HS-27A (cell line): ENCODE measurements at places on chromosomes 7 and 10.

DNA sequence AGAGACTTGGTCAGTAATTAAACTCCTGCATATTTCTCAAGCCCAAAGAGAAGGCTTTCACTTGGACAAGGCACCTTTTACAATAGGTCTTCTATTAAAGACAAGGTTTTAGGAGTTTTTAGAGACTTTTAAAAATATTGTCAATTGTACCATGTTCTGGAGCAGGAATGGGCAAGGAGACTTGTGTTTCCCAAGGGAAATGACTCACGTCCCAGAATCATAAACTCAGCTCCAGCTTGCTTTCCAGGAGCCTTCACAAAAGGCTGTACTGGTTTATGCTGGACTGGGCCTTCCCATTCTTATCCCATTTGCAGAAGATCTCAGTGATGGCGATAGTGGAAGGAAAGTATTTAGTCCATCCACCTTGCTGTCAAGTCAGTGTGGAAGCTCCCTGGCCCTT, 7.8 kb upstream of the GLI3 start:
- no peak for DNase-seq

DNA sequence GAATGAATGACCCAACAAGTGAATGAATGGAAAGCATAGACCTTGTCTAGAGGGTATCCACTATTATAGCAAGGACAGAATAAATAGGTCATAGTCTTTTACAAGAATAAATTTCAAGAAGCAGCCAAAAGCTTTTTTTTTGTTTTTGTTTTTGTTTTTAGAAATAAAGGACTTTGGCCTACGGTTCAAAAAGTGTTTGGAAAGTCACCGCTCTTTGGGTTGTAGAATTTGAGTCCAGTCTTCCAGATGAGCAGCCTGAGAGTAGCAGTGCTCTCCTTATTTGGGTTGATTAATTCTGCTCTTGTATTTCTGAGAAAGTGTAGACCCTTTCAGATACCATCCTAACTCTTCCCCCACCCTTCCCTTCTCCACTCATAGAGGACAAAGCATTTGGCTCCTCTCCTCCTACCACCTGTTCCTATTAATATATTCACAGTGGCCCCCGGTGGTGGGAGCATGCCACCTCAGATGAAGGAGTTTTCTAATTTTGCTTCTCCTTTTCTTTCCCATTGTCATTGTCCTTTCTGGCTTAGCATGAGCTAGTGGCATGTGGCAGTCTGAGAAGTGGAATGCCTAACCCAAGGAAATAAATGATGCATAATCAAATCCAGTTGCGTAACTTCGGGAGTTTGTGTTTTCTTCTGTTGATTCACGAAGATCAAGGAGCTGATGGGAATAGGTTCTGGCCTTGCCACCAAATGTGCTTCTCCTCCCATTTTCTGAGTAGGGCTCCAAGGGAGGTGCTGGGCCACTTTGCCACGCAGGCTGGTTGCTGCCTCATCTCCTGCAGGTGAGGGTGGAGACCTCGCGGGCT, 114.7 kb downstream of the CHN2 start:
- DNase-seq, result no peak

DNA sequence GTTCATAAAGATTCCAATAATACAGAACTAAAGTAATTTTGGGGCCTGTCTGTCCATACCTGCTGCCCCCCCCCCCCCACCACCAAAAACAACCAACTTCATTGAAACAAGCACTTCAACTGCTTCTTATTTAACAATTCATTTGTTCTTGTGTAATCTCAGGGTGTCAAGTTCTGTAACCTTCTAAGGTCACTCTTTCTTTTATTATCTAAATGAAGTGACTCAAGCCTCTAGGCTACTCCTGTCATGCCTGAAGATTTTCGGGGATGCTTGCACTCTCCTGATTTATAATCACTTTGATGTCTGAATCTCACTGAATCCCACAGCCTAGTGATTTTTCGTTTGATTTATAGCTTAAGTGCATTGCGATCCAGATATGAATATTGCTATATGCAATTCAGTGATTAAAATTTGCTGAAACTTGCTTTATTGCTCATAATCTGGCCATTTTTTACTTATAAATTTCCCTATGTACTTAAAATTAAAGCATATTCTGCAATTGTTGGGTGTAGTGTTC, 27.2 kb downstream of the GARIN1A start:
- DNase-seq, result no peak

- DNase-seq, result no peak
Observed at GRCh38 chr10:22805304-22805703, 90.9 kb upstream of the PIP4K2A start.

DNA sequence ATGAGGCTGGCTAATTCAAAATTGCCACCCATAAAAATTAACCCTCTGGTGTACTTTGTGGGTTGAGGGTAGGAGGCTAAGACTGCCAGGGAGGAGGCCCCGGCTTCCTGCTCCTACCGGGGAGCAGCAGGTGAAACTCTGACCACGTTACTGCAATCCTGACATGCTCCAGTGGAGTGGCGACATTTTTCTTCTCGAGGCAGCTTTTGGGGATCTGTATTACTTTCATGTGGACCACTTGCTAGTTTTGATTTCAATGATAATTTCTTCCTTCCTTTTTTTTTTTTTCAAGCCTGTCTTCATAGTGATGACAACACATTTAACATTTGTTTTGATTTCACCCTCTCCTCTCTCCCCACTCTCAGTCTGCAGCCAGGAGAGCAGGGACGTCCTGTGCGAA, 14.6 kb downstream of the GATA3 start:
- no peak for DNase-seq

- no peak for DNase-seq
Observed at GRCh38 chr10:112201334-112201733, 17.8 kb upstream of the GPAM start.

- no peak for DNase-seq
Observed at GRCh38 chr7:45687721-45688120, 113.6 kb downstream of the ADCY1 start.

DNA sequence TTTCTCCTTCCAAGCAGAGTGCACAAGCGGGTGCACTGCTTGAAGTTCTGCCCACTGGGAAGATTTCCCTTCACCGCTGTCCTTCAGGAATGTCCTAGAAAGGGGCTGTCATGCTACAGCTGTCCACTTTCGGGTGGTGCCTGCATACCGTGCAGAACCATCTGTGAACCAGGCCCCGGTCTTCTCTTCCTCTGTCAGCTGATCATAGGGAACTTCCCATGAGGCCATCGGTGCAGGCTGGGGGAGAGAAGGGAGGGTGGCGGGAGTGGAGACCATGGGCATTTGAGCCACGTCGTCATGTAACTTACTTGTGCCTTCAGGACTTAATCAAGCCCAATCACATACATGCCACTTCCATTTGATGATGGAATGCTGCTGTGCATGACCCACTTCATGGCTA, 111.6 kb downstream of the NKX6-2 start:
- no peak for DNase-seq

DNA sequence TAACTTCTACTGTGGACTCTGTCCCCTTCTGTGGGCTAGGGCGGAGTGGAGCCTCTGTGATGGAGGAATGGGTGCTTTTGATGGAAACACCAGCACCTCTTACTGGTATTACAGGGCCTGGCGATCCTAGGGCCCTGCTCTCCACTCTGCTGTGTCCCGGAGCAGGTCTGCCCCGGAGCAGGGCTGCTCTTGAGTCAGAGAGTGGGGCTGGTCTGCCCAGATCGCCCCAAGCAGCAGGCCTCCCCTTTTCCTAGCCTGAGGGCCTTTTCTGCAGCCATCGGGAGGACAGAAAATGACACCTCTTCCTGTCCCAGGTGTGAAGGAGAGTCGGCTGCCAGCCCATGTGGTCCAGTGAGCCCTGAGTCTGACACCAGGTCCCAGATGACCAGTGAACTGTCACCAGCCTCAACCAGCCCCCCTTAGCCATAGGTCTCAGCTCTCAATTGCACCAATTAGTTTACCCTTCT, 1.4 kb downstream of the ZNF282 start:
- no peak for DNase-seq

DNA sequence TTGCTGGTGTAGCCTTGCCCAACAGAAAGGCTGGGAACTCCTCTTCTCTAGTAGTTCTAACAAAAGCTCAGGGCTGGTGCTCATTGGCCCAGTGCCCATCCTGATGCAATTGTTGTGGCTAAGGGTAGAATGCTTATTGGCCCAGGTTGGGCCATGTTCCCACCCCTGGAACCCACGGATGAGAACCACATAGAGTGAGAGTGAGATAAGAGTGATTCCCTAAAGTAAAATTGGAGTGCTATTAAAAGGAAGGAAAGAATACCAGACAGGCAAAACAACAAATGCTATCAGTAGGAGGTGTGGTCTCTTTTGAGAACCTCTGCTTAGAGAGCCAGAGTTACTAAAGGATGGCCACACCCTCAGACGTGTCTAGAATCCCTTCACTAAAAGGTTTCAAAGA, 49.2 kb downstream of the LGI1 start:
- no peak for DNase-seq

DNA sequence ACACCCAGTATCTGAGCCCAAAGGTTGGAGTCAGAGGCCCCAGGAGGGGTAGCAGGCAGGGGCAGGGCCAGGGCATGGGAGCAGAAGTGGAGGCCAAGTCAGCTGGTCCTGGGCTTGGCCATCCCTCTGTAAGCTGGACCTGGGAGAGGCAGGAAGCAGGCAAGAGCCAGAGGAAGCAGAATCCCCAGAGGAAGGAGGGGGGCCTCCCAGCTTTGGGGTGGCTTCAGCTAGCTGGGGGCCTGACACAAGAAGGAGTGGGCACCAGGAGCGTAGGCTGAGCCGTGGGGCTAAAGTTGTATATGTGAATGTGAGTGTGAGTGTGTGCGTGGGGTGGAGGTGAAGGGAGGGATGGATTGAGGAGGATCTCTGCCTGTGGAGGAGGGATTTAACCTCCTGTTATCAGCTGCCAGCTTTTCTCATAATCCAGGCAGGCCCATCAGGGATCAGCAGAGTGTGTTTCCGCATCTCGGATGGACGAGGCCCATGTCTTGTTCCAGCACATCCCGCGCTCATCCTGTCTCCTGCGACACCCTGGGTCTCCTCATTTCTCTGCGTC, 54.0 kb downstream of the NEURL1 start:
- no peak for DNase-seq

GRCh38 chr7:105298439-105298894, 90.3 kb downstream of the SRPK2 start:
- DNase-seq, result no peak

- no peak for DNase-seq
Observed at GRCh38 chr7:44288381-44288685, 37.1 kb downstream of the CAMK2B start.

DNA sequence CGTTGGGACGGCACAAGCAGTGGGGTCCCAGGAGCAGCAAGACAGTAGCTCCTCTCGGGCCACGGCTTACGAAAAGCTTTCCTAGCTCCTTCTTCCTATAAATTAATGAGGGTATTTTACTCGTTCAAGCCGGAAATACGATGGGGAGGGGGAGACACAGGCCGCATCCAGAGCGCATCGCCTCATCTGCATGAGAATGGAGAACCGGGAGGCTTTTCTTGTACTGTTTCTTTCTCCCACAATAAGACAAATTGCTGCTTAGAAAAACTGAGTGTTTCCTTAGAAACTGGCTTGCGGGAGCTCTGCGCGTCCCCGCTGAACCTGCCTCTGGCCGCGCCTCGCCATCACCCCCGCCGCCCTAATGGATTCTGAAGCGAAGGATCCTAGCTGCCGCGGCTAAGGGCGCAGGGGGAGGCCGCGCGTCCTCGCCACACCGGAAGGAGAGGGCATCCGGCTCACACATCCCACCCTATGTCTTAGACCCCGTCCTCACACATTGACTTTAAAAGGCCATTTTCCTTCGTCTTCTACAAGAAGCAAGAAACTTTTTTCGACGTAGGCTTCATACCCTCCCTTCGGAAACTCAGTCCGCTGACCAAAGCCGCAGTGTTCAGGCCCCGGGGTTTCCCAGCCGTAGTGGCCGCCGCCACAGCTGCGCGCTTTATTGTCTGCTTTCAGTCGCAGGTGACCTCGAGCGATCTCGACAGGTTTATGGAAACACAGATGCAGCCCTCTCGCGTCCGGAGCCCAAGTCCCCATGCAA, 8.8 kb downstream of the NXPH1 start:
- DNase-seq, result no peak

DNA sequence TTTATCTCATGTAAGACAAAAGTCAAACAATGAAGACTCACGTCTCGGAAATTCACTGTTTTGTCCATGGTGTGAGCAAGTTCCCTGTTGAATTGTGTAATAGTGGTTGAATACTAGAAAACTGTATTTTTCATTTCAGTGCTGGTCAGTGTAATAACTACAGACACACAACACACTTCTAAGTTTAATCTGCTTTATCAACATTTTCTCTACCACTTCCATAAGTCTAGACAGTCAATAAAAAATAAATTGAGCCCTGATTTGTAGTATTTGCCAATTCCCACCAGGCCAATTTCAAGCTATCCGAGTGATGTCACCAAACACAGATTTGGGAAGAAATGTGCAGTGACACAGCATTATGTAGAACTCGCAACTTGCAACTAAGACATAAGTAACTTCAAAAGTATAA, 81.9 kb downstream of the GPR141 start:
- DNase-seq, result no peak

DNA sequence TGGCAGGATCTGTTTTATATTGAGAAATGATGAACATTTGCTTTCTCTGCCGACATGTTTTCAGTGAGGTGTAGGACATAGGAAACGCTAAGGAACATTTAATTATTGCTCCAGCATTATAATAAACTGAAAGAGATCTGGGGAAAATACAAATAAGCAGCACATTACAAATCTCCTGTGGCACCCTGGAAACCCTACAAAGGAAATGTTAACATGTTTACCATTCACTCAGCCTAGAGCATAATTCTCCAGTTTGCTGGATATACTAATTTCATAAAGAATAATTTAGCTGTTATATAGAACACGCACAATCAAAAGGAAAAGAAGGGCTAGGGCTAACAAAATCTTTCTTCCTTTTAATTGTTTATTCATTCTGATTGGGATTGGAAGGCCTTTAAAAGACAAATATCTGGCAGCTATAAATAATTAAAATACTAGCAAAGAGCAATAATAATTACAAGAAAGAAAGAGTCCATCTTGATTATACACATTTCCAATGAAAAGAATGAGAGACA, 299.4 kb downstream of the CRPPA start:
- no peak for DNase-seq

GRCh38 chr7:123771256-123771655, 22.5 kb upstream of the WASL start:
- DNase-seq, result no peak

GRCh38 chr10:131323025-131323424, 11.5 kb upstream of the TCERG1L start:
- no peak for DNase-seq

DNA sequence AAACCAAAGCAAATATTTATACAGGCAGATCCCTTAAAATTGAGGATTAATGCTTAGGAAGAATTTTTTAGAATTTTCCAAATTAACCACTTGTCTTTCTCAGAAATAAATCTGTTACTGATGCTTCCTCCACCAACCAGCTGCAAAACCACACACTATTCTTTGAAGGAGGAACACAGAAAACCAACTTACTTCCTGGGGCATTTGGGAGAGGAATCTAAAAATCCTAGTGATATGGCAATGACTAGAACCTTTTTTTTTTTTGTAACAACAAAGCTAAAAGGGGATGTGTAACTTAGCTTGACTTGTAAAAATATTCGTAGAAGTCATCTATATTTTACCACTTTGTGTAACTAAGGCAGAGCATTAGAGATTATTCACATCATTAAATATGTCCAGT, 5.1 kb upstream of the TM9SF3 start:
- DNase-seq, result no peak
